ENCODE measurements at places on chromosomes 5 and 9.

- no peak for DNase-seq
Observed at GRCh38 chr5:73280386-73280785, 107.4 kb downstream of the TMEM174 start.

GRCh38 chr9:106862110-106862820 lies 701 bp upstream of the ZNF462 start:
- no peak for DNase-seq

- no peak for DNase-seq
Observed at GRCh38 chr5:9188956-9189355, 356.9 kb downstream of the SEMA5A start.

GRCh38 chr5:77643654-77644370 lies 5.3 kb upstream of the OTP start:
- no peak for DNase-seq

Measured in stimulated activated naive CD4-positive, alpha-beta T cell (primary cell).